ENCODE measurements at places on chromosomes 2 and 18.

DNA sequence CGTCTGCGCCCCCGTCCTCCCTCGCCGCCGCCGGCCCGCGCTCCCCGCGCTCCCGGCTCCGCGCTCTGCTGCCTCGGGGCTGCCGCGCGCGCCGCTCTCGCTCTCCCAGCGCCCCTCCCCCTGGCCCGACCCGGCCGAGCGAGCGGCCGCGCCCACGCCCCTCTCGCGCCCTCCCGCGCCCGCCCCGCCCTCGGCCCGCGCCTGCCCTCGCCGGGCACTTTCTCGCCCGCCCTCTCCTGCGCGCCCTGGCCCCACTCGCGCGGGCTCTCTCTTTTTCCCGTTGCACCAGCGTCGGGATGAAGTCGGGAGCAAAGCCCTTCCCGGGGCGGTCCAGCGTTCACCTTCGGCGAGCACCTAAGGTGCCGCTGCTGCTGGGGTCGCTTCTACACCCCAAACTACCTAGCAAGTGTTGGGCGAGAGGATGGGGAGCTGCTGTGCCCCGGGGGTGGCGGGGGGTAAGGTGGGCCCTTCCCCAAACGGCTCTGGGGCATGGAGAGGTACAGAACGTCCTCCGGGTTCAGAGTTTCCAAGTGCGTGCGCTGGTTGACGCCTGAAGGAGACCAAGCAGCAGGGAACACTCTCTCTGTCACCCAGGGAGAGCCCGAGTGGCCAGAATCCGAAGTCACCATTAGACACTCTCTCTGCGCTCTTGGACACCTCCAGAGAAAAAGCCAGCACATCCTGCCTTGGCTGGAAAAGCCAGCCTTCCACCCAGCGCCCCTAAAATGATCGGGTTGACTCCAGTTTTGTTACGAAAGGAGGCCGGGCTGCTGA lies at the start of gene COLEC12:
Gene COLEC12, minus strand, starts transcription at position 70 of the 774 bp plus-strand sequence. CDS start 187 bp downstream, outside the sequence.
- peak; percentile 62 for DNase-seq

GRCh38 chr2:116142644-116143227 lies 1671.8 kb upstream of the DDX18 start:
- no peak for DNase-seq

DNA sequence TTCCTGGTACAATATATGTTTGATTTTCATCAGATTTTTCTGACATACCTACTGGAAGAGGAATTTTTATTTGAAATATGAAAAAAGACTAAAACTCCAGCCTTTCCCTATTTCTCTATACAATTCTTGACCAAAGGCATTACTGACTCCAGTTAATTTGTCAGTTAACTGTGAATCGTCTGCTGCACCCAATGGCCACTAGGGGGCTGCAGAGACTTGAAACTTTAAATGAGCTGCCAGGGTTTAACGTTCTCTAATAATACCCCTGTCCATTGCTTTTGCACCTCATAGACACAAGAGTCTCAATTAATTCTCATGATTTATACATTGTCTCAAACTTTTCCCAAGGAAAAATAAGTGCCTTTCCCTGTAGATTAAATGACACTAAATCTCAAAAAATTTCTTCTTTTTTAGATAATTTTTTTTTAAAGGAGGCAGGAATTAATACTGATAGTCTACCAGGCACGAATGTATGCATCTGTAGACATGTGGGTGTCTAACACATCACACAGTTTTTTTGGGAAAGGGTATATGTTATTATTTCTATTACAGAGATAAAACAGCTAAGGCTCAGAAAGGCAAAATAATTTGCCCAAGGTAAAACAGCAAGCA lies 1.8 kb upstream of the ALK start:
- DNase-seq: peak; percentile 77

GRCh38 chr18:61076986-61077385 lies 256.2 kb upstream of the CDH20 start:
- DNase-seq: peak; percentile 90

GRCh38 chr2:75679556-75679955 lies 31.2 kb downstream of the GCFC2 start:
- DNase-seq: no peak

DNA sequence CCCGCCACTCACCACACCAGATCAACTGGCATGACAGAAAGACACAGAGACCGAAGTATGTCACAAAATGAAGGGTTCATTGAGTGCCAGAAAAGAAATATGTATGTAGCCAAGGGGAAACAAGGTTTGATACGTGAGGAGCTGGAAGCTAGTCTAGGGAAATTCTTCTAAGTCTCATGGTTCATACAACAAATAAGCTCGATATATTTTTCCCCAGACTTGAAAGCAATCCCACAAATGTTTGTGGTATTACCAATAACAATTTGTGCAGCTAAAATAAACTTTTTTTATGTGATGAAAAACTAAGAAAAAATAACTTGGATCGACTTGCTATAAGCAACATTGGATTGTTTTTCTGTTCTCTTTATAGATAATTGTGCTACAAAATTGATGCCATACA lies 777.0 kb downstream of the TSN start:
- no peak for DNase-seq

GRCh38 chr18:34801774-34802173 lies 91.7 kb downstream of the DTNA start:
- no peak for DNase-seq

DNA sequence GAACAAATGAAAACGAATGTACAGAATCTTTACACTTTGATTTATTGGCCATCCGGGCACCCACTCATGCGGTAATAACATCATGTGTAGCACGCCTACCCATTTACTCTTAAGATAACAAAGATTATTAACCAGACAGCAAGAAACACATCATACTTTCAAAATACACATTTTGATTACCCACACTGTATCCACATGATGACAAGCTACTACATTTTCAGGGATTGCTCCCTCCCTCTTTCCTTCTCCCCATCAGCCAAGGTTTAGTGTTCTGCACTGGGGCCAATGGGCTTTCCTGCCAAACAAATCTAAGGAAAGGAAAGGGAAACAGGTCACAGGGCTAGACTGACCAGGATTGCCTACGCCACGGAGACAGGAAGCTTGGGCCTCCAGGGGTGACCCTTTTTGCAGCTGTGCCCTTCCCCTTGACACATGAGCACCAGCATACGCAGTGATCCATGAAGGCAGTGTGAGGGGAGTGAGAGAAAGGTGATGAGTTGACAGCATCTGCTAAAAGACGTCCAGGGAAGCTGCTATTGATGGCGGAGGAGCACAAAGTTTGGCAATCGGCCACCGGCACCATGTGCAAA lies 76.5 kb downstream of the ZNF521 start:
- peak; percentile 16 for DNase-seq

GRCh38 chr2:151333083-151333482 lies 24.3 kb upstream of the TNFAIP6 start:
- DNase-seq: peak; percentile 3

DNA sequence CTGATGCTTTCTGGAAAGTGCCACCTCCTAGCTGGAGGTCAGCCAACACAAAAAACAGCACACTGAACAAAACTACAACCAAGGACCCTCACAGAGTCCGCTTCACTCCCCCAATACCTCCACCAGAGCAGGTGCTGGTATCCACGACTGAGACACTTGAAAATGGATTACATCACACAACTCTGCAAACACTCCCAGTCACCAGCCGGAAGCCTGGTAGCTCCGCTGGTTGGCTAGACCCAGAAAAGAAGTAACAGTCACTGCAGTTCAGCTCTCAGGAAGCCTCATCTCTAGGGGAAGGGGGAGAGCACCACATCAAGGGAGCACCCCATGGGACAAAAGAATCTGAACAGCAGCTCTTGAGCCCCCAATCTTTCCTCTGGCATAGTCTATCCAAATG lies 175.4 kb downstream of the LCLAT1 start:
- DNase-seq: no peak

DNA sequence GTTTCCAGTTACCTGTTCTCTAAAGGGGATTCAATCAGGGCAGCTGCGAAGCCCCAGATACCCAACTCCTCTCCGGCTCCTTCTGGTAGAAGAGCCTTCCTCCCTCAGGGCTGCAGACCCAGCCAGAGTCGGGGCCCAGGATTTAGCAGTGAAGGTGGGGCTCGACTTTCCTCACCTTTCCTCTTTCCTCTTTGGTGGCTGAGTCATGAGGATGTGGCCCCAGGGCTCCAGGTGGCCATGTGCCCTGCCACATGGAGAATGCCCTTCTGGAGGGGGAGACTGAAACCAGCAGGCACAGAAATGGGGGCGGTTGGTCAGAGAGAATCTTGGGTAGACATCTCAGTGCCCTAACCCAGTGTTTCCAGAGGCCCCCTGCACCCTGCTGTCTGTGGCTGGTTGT lies 402.6 kb downstream of the NBAS start:
- DNase-seq: no peak

- DNase-seq: peak; percentile 87
Measured at GRCh38 chr2:100365434-100365833, 43.1 kb upstream of the LONRF2 start.

- DNase-seq: peak; percentile 49
Measured at GRCh38 chr2:88671786-88672427, 19.6 kb upstream of the RPIA start.

- peak; percentile 86 for DNase-seq
Measured at GRCh38 chr2:211745295-211746097, 793.1 kb downstream of the ERBB4 start.

DNA sequence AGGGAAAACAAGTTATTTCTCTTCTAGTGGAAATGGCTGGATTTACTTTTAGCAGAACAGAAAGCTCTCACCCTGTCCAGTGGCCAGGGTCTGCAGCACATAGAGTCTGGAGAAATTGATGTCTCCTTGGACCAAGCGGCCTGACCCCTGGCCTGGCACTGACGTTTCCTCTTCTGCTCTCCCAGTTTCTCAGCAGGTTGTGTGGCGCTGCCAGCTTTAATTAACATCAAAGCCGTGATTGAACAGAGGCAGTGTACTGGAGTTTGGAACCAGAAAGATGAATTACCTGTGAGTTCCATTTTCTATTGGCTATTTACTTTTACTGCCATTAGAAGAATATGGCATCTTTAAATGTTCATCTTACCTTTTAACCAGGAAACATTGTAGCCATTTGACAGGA lies 20.9 kb downstream of the CD8A start:
- DNase-seq: no peak

DNA sequence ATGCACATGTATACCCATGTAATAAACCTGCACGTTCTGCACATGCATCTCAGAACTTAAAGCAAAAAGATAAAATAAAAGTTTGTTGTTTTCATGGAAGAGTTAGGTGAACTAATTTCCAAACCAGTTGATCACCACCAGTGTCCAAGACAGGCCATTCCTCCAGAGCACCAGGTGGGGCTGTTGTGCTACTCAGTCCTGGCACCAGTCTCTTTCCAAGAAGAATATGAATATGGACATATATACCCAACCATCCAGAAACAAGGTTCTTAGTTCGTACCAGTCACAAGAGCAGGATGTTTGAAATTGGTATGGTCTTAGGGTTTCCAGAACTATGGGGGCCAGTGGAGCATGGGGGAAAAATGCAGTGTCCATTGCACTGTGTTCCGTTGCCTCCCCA lies 17.2 kb upstream of the TNP1 start:
- no peak for DNase-seq

- DNase-seq: no peak
Measured at GRCh38 chr18:3284501-3284900, 22.6 kb downstream of the MYL12B start.

GRCh38 chr2:105952131-105952530 lies 207.4 kb downstream of the NCK2 start:
- no peak for DNase-seq

DNA sequence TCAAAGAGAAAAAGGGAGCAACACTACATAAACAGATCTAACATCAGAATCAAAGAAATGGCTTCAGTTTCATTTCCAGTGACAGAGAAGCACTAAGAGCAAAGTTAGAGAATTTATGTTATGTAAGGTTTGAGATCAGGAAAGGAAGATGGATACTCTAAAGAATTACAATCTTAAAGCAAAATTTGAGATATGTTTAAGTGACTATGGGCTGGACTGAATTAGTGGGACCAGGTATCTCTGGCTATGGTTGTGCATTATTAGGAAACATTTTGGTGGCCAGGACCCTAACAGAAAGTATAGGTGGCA lies 208.2 kb downstream of the CCDC178 start:
- no peak for DNase-seq

GRCh38 chr2:240920783-240921231 lies 14.7 kb downstream of the CROCC2 start:
- DNase-seq: no peak

DNA sequence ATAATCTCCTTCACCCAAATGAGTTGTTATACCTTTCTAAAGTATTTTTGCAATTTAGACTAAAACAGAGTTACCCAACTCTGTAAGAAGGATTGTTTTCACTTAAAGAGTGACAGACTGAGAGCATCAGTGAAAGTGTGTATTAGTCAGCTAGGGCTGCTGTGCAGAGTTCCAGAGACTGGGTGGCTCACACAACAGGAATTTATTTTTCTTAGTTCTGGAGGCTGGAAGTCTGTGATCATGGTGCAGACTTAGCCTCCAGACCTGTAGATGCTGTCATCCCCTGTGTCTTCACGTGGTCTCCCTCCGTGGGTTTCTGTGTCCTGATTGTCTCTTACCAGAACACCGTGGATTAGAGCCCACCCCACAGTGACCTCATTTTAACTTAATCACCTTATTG lies 40.0 kb downstream of the BCL2L11 start:
- no peak for DNase-seq

DNA sequence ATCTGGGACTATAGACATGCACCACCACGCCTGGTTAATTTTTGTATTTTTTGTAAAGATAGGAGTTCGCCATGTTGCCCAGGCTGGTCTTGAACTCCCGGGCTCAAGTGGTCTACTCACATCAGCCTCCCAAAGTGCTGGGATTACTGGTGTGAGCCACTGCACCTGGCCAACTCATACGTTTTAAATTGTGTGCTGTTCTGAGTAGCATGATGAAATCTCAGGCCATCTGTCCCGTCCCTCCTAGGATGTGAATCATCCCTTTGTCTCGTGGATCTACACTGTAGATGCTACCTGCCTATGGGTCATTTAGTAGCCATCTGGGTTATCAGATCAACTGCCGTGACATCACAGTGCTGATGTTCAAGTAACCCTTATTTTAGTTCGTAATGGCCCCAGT lies 38.5 kb upstream of the RMP24 start:
- peak; percentile 95 for DNase-seq

DNA sequence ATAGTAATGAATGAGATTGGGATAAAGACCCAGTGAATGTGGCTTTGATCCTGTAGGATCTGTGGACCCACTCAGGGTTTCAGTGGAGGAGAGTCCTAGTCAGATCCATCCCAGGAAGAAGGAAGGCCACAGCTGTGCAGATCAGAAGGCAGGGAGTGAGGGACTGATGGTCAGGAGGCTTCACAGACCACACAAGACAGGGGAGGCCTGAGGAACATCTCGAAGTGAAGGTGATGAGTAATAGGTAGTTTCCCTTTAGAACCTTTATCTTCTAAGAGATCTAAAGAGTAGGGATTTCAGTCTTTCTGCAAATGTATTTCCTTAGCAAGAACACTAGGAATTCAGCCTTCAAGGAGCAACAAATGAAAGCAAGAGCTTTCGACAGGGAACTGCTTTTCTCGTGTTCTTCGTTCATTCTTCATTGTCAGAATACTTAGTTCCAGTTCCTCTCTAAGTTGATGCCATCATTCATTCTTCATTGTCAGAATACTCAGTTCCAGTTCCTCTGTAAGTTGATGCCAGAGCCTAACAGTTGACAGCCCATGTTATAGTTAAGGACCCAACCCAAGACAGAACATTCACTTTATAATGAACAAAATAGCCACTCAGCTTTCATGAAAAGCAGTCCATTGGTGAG lies 150.2 kb upstream of the EPAS1 start:
- DNase-seq: no peak
